ENCODE measurements at places on chromosomes 2 and 18. TPM values are rescaled to one million over a fixed set of nuclear protein-coding genes. Genes with fewer than 3 reads are reported as not detected.

GRCh38 chr18:26493021-26493420 lies 55.3 kb downstream of the KCTD1 start:
- DNase-seq: no peak

GRCh38 chr2:111519071-111519470 lies 364.9 kb downstream of the ANAPC1 start:
- DNase-seq: no peak

GRCh38 chr2:38409156-38410102 lies 32.4 kb upstream of the ATL2 start:
- DNase-seq: no peak

DNA sequence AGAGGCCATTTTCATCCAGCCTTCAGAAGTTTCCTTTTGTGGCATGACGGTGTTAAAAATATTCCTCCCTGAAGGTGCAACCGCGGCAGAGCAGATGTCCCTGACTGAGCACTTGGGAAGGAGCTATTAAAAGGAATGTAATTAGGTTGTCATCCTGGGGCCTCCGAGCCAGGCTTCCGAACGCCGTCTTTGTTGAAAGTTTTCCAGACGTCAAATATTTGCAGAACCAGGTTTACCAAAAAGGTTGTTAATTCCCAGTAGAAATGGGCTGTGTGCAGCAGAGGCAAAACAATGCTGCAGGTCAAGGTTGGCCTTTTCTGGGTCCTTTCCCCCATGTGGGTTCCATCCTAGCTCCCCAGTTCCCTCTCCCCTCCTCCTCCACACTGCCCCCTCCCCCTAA lies 110.0 kb upstream of the STPG4 start:
- no peak for DNase-seq

- DNase-seq: no peak
Measured at GRCh38 chr2:232485348-232485756, 2.3 kb downstream of the ECEL1 start.

GRCh38 chr18:47881752-47882455 lies 48.6 kb downstream of the SMAD2 start:
- peak; percentile 61 for DNase-seq

DNA sequence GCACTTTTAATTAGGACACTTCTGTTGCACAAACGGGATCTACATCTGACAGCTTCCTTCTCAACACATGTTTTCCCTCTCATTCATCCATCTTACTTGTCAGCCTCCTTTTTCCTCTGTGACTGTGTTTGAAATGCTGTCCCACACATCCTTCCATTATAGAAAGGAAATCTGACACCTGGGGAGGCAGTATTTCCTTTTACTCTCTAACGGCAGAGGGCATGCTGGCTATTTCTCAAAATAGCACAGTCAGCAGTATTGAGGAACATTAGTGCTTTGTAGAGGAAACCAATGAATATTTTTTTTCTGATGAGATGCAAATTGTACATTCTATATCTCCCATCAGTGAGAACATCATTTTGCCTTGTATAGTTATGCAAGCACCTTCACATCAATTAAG lies 668.7 kb downstream of the SLC4A3 start:
- DNase-seq: no peak

DNA sequence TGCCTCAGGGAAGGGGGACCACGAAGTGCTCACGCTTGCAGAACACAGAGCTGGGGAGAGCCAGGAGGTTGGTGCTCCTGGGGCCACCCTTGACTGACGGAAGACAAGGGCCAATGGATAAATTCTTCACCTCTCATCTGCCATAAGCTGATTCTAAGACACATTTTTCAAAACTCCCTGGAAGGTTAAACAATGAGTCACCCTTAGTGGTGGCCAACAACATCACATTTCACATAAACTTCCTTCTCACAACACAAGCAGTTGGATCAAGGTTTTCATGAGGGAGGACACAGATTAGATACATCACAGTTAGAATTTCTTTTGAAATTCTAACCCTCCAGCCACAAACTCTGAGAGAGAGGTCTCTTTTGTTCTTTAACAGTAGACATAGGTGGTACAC lies 713.6 kb upstream of the POU3F3 start:
- no peak for DNase-seq

- no peak for DNase-seq
Measured at GRCh38 chr18:41850781-41851180, 104.3 kb upstream of the PIK3C3 start.

- peak; percentile 20 for DNase-seq
Measured at GRCh38 chr2:150107816-150108215, 379.7 kb downstream of the RND3 start.

- DNase-seq: peak; percentile 88
Measured at GRCh38 chr2:200042944-200043343, 87.6 kb downstream of the MAIP1 start.

- no peak for DNase-seq
Measured at GRCh38 chr2:231293163-231293562, 94.7 kb downstream of the ARMC9 start.

GRCh38 chr2:75033516-75033915 lies 75.1 kb downstream of the POLE4 start:
- DNase-seq: no peak

DNA sequence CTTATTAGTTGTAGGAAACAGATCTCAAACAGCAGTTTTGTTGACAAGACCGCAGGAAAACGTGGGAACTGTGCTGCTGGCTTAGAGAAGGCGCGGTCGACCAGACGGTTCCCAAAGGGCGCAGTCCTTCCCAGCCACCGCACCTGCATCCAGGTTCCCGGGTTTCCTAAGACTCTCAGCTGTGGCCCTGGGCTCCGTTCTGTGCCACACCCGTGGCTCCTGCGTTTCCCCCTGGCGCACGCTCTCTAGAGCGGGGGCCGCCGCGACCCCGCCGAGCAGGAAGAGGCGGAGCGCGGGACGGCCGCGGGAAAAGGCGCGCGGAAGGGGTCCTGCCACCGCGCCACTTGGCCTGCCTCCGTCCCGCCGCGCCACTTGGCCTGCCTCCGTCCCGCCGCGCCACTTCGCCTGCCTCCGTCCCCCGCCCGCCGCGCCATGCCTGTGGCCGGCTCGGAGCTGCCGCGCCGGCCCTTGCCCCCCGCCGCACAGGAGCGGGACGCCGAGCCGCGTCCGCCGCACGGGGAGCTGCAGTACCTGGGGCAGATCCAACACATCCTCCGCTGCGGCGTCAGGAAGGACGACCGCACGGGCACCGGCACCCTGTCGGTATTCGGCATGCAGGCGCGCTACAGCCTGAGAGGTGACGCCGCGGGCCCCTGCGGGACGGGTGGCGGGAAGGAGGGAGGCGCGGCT lies at the start of gene TYMS:
Gene TYMS, plus strand, starts transcription at position 343 of the 690 bp plus-strand sequence. Its CDS starts 90 bp downstream, at position 433.
- DNase-seq: peak; percentile 53

DNA sequence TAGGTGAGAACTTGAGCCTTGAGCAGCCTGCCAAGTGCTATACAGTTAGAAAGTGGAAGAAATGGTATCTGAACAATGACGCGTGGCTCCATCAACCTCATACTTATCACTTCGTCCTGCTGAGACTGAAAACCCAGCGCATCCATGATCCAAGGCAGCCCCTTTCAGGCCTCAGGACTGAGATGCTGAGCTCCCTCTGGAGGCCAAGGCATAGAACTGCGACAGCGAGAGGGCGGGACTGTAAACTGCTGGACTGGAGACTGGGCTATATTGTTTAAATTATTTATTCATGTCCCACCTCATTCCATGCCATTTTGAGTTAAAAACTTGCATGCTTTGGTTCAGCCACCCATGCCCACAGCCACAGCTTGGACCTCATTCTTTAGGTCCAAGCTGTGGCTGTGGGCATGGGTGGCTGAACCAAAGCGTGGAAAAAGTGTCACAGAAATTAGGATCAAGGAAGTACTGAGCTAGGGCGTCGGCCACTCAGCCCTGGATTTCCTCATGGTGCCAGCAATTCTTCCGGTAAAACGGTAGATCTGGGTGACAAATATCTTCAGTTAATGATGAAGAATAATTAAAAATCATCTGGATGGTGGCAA lies 195.5 kb downstream of the L3MBTL4 start:
- peak; percentile 27 for DNase-seq

DNA sequence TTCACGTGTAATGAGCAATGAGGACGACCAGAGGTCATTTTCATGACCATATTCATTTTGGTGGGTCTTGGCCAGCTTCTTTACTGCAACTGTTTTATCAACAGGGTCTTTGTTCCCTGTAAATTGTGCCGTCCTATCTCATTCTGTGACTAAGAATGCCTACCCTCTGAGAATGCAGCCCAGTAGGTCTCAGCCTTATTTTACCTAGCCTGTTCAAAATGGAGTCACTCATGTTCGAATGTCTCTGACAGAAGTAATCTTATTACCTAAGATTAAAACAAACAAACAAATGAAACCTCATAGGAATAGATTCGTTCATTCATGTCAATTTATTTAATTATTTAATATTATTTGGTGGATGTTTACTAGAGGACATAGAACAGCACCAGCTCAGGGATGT lies 714.8 kb downstream of the ADCYAP1 start:
- no peak for DNase-seq

DNA sequence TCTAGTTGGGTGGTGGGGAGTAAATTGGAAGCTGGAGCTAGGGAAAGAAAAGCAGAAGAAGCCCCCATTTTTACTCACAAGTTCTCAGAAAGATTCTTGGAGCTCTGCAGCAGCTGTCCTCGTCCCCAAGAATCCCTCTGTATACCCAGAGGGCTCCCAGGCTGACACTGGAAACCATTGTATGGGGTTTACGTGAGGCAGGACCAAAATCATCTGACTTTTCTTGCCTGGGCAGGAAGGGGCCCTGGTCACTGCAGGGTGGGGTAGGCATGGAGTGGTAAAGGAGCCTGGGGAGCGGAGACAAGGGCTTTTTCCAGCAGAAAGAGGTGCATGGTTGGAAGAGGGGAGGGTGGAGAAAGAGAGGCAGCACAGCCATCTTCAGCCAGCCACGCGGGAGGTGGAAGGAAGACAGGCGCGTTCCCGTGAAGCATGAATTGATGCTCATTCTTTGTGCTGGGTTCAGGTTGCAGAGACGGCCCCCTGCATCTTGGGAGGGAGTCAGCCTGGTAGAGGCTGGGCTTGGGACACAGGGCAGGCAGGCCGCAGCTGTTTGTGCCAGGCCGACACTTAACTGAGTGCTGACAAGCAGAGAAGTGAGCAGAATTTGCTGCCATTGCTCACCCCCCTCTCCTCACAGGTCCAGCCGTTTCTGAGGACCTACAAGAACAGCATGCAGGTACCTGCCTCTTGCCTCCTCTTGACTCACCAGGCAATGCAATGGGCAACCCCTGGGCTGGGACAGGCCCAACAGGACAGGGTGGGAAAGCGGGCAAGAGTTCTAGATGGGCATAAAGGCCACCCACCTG lies 94.8 kb downstream of the PLB1 start:
- no peak for DNase-seq

DNA sequence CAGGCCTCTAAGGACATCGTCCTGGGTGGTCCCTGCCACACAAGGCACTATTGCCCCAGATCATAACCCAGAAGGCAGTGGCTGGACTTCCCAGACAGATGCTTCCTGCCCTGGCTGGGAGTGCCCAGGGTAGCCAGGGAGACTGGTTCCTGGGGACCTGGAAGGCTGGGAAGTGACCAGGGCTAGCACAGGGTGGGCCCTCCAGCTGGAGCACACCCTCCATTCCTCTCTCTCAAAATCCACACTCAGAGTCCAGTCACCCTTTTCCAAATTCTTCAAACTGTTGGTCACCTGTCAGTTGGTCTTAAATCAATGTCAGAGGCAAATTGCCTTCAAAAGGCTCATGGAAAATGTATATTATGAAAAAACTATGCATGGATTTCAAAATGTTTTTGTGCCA lies 11.6 kb upstream of the TUBB6 start:
- DNase-seq: no peak

- DNase-seq: no peak
Measured at GRCh38 chr2:212157012-212157411, 381.6 kb downstream of the ERBB4 start.

The HMSD gene
- total RNA-seq: 1.3 TPM

The OTX1 gene
- total RNA-seq: not detected

The HES6 gene
- 2.2 TPM for total RNA-seq

The TUBA4B gene
- not detected for total RNA-seq

The INHA gene
- 0.43 TPM for total RNA-seq

The ITGB6 gene
- not detected for total RNA-seq

The IFIH1 gene
- 3.9 TPM for total RNA-seq

The CNGA3 gene
- not detected for total RNA-seq

The CWC22 gene
- total RNA-seq: 11.3 TPM

The NR4A2 gene
- total RNA-seq: not detected

The HOXD13 gene
- not detected for total RNA-seq

The GYPC gene
- total RNA-seq: 161 TPM

The UGT1A5 gene
- total RNA-seq: not detected

The OTOF gene
- total RNA-seq: under 0.01 TPM

The CROCC2 gene
- total RNA-seq: not detected

All from fibroblast of villous mesenchyme (primary cell).